AG09309 (cell line): ENCODE measurements at places on chromosomes 13 and 19.

- no peak for DNase-seq
Observed at GRCh38 chr19:1262623-1263123, 6.5 kb upstream of the CIRBP start.

- no peak for DNase-seq
Observed at GRCh38 chr13:45518525-45519245, 53.9 kb downstream of the COG3 start.

- no peak for DNase-seq
Observed at GRCh38 chr19:44204772-44205171, 7.6 kb upstream of the ZNF227 start.

GRCh38 chr19:13441810-13442512 is 64.3 kb downstream of the CACNA1A start:
- no peak for DNase-seq

- DNase-seq: no peak
Observed at GRCh38 chr13:105464249-105464648, 1071.2 kb downstream of the EFNB2 start.
